Inflammatory macrophage treated with lipopolysaccharide for 4 hours (primary cell): ENCODE measurements at places on chromosomes 12 and 14.

GRCh38 chr14:68587931-68588330 lies 204.9 kb downstream of the ZFP36L1 start:
- DNase-seq: no peak

DNA sequence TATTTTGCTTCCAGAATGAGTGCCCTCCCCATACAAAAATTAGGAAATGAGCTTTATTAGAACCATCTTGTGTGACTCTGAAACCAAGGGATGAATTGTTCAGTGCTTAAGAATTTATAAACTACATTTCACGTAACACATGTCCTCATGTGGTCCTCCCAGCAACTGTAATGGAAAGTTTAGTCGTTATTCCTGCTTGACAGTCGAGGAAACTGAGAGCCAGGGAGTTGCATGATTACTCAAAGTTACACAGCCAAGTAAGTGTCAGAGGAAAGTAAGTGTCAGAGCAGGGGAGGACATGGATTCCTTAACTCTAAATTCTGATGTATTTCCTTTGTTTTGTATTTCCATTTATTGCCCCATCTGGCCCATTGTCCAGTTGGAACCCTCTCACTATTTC lies 453.9 kb downstream of the FUT8 start:
- DNase-seq: no peak

- DNase-seq: peak; percentile 81
These were observed 8.6 kb downstream of the RAB5B start for GRCh38 chr12:55982319-55982936.

DNA sequence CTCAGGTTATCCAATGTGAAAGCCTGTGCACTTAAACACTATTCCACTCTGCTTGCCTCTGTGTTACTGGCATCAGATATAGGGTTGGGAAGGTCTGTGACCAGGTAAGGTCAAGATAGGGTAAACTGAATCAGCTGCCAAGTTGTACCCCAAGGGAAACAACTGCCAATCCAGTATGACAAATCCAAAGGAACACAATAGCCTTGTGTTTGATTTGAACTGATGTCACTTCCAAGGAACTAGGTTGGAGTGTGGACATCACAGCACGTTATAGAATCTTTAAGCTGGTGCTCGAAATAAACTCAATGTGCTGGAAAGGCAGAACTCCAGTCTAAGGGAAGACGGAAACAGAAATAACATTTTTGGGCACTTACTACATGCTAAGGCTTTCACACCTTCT lies 223.4 kb upstream of the BTG1 start:
- no peak for DNase-seq

GRCh38 chr12:102806592-102806991 lies 110.5 kb downstream of the PAH start:
- DNase-seq: no peak
